Left cardiac atrium (tissue), 4 donors: ENCODE measurements at places on chromosomes 7 and 10. TPM values are rescaled to one million over a fixed set of nuclear protein-coding genes. Genes with fewer than 3 reads are reported as not detected.

Gene NOBOX
- not detected for total RNA-seq

- DNase-seq = no peak
Measured at GRCh38 chr10:64358907-64359306, 837.7 kb downstream of the REEP3 start.

DNA sequence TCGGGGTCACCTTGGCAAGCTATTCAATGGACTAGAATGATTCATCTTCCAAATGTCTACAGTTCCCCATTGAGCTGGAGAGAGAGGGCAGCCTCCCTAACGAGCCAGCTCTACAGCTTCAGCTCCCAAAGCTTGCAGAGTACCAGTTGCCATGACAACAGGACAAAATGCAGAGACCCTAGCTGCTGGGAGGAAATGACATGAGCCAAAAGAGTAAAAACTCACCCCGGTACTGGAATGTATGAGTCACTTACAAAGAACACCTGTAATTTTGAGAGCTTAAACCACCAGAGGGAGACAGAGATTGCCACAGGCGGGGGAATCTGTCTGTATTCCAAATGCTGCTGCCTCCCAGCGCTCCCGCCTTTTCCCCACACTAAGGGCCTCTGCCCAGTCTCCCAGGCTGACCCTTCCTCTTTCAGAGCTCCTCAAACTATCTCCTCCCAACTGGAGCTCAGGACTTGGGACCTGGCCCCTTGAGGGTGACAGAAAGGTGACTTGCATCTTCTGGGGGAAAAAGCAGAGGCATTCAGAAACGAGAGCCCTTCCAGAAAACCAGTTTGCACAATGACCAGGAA, 95.5 kb downstream of the CUL2 start:
- DNase-seq = peak; percentile 39

DNA sequence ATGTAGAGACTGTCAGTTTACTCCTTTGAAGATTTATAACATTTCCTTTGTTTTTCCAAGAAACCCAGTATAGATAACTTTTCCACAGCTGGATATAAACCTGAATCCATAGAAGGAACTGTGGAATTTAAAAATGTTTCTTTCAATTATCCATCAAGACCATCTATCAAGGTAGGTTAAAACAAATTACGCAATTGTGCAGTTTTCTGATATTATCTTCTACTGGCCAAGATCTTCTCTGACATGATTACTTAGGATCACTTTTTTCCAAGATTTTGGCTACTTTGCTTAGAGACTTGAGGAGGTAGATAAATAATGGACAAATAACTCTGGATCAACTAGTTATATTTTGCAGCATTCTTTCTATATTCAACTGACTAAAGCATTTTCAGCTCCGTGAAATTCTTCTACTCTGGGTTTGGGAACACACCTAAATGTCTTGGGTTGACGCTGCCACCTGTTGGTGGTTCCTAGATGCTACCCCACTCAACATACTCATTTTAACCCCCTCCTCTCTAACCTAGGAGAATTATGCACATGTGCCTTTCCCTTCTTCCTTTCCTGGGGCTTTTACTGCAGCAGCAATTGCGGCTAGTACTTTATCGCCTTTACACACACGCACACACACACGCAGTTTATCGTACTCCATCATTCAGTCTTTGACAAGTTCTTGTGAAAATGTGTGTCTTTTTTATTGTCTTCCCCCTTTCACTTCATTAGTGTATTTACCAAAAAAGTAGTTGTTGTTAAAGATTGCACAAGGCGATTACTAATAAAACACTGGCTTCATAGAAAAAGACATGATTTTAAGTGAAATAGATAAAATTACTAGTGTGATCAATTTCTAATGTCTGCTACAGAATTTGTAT, 32.7 kb downstream of the ABCB5 start:
- no peak for DNase-seq

DNA sequence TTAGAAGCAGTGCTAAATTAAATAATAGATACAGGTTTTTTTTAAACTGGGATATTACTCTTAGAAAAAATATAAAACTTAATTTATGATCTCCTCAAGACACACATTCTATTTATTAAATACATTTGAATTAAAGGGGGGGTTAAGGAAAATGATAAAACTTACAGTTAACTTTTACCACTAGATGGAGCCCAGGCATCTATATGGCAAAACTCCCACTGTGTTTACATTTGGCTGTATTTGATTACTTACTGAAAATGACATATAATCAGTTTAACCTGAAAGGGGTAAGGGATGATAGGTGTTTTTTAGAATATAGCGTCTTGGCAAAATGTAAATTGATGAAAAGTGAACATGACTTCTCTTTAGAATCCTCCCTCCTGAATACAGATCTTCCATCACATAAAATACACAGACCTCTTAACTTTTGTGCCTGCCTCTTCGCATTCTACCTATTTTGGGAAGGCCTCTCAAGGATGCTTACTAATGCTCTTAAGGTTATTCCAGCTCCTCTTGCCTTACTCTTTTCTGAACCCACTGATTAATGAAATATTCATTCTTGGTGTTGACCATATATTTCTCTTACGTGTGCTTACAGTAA, 235.7 kb downstream of the AGMO start:
- DNase-seq = no peak

- no peak for DNase-seq
Measured at GRCh38 chr10:74981831-74982633, 129.4 kb upstream of the SAMD8 start.

DNA sequence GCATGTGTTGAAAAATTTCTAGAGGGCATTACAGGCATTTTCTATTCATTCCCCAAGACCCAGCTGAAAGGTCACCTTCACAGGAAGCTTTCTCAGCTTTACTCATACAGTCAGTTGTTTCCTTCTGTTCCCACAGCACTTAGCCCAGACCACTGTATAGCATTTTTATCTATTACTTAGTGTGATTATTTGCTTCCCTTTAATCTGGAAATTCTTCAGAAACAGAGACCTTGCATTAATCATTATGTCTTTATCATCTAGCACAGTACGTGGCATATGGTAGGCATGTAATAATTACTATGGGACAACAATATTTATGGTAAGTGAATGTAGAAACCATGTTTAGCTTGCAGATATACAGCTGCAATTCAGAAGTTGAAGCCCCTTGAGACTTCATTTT, 38.2 kb upstream of the CDK6 start:
- no peak for DNase-seq

DNA sequence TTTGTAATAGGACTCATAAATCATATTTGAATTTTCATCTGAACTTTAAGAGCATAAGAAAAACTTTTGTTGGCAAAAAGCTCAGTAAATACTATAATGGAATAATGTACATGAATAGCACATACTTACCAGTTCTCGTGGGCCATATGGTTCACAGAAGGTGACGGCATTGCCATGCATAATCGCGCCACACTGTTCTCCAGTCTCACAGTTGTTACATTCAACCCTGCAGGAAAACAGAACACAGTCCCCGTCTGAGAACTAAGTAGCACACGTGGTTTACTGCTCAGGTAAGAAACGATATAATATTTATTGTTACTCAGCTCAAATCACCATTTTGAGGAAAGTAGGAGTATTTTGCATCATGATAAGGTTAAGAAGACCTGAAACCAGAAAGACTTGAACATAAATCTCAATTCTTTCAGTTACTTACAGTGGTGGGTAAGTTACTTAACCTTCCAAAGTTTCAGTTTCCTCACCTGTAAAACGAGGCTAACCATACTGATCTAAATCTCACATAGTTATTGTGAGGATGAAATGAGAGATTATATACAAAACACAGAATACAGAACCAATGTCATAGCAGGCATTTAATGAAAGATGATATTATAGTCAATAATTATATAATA, 261.4 kb downstream of the RELN start:
- DNase-seq = no peak

- peak; percentile 28 for DNase-seq
Measured at GRCh38 chr10:79410315-79411094, 34.9 kb downstream of the ZCCHC24 start.
